KBM-7 (cell line): ENCODE measurements at places on chromosomes 4 and X.

DNA sequence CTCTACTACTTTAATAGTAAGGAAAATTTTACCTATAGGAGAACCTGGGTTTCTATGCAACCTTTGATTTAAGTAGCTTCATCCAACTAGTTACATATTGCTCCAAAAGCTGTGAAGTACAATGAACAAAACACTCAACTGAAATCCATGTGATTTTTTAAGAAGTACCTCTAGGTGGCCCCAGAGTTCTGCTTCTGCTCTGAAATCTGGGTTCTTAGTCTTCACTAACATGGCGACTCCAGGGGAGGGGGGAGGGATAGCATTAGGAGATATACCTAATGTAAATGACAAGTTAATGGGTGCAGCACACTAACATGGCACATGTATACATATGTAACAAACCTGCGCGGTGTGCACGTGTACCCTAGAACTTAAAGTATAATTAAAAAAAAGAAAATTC lies 73.4 kb upstream of the MAGEB2 start:
- peak; percentile 68 for DNase-seq

- DNase-seq, result no peak
These were observed 298.9 kb upstream of the PUDP start for GRCh38 chrX:7446815-7447214.

- DNase-seq, result no peak
These were observed 761.5 kb upstream of the GRIA3 start for GRCh38 chrX:122422547-122422946.

GRCh38 chr4:78707268-78707667 lies 68.9 kb upstream of the BMP2K start:
- no peak for DNase-seq

DNA sequence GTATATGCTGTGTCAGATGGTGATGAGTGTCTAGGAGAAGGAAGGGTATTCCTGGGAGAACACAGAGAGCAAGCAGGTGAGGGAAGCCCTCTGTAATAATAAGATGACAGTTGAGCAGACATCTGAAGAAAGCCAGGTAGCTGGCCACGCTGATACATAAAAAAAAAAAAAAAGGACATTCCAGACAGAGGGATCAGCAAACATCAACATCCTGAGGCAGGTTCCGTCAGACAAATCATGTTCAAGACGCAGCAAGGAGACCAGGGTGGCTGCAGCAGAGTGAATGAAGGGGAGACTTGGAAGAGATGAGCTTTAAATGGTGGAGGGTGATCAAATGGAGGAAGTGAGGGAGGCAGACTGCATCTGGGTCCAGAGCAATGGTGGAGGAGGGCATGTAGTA lies 97.6 kb upstream of the ANXA3 start:
- no peak for DNase-seq
